ENCODE measurements at places on chromosomes 13 and 19.

- no peak for DNase-seq
Measured at GRCh38 chr13:27176470-27177410, 5.1 kb upstream of the USP12 start.

- no peak for DNase-seq
Measured at GRCh38 chr13:49584771-49585182, 581 bp downstream of the RCBTB1 start.

DNA sequence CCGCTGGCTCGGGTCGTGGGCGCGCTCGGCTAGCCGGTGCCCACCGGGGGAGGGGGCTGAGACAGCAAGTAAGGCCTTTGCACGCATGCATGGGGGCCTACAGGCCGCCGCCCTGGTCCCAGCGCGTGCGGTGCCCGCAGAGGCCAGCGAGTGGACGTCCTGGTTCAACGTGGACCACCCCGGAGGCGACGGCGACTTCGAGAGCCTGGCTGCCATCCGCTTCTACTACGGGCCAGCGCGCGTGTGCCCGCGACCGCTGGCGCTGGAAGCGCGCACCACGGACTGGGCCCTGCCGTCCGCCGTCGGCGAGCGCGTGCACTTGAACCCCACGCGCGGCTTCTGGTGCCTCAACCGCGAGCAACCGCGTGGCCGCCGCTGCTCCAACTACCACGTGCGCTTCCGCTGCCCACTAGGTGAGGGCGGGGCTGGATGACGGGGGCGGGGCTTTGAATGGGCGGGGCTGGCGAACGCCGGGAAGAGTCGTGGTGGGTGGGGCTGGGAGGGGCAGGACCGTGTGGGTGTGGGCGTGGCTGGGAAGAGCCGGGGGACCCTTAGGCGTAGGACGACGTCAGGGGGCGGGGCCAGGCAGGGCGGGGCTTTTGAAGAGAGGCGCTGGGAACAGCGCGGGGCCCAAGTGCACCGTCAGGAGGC, 2.1 kb downstream of the CILP2 start:
- DNase-seq: peak; percentile 34

DNA sequence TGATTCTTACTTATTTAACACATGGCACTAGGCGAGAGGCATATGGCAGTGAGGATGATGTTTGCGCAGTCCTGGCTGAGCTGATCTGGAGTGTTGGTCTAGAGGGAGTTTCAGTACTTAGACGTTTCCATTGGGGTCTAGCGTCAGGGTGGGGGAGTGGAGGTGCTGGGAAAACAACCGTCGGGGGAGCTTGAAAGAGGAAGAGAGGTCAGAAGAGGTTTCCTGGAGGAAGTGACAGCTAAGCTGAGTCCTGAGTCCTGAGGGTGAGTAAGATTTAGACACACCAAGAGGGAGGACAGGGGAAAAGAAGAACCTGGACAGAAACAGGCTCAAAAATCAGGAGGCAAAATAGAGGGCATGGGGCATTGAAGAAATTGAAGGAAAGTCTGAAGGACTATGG, 81.4 kb downstream of the ALOX5AP start:
- DNase-seq: no peak

- peak; percentile 13 for DNase-seq
Measured at GRCh38 chr19:41792513-41793413, 3.6 kb upstream of the CEACAM3 start.

DNA sequence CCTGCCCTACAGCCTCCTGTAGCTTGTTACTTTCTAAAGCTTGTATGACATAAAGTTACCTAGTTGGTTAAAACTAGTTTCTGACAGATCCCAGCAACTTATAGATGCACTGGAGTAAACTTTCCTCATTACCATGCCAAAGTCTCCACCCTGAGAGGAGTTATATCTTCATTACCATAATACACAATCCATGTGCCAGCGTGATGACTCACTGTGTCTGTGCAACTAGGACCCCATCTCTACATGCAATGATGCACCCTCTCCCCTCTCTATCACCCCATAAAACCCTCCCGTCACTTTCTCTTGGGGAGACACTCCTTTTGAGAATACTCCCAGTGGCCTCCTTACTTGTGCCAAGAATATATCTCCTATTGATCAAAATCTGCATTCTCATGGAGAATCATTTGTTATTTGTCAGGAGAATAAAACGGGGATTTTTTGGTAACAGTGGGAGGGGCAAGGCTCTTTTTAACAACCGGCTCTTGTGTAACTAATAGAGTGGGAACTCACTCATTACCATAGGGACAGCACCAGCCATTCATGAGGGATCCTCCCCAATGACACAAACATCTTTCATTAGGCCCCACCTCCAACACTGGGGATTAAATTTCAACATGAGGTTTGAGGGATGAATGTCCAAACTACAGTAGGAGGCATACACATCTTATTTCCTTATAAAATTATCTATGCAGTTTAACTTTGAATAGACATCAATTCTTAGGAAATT, 235.1 kb upstream of the ATXN8OS start:
- no peak for DNase-seq

DNA sequence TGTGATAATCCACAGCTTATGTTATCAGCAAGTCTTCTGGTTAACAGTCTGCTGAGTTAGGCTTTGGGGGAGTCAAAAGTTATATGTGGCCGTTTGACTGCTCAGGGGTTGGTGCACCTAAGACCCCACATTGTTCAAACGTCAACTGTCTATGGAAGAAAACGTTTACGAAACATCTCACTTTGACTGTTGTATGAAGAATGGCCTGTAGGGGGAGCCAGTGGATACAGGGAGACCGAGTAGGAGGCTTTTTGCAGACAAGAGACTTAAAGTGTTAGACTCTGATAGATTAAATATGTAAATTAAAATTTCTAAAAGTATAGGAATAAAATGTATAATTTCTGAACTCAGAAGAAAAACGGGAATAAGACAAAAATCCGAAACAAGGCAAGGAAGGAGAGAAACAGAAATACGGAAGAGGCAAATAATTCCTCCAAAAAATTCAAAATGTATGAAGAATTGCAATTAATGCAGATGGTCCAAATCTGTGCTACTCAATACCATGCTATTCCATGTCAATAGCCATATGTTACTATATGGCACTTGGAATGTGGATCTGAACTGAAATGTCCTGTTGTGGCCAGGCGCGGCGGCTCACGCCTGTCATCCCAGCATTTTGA, 37.8 kb downstream of the TNFSF14 start:
- DNase-seq: peak; percentile 44

DNA sequence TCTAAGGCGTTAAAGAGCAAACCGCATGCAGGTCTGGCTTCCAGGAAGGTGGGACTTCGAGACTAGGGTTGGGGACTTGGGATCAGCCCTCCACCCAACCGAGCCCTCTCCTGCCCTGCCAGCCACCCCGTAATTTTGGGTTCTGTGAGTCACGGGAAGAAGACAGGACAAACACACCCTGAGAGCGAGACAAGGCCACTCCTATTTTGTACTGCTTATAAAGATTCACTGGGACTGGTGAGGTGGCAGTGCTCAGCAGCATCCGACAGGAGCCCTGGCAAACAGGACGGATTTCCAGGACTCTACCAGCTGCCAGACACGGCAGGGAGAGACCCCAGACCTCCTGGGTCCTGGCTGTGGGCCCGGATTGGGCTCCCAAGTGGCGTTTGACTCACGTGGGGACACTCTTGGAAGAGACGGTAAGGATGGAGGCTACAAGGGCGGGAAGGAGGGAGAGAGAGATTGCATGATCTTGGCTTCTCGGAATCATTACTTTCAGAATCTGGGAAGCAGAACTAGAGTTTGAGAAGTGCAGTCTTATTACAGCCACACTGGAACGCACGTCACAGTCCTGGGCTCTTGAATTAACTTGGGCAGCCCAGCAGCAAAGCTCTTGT, at the start of gene C5AR2:
TSS of gene C5AR2 (plus strand) at position 245 of the 617 bp plus-strand sequence. CDS start 8,625 bp downstream, outside the sequence.
- no peak for DNase-seq

DNA sequence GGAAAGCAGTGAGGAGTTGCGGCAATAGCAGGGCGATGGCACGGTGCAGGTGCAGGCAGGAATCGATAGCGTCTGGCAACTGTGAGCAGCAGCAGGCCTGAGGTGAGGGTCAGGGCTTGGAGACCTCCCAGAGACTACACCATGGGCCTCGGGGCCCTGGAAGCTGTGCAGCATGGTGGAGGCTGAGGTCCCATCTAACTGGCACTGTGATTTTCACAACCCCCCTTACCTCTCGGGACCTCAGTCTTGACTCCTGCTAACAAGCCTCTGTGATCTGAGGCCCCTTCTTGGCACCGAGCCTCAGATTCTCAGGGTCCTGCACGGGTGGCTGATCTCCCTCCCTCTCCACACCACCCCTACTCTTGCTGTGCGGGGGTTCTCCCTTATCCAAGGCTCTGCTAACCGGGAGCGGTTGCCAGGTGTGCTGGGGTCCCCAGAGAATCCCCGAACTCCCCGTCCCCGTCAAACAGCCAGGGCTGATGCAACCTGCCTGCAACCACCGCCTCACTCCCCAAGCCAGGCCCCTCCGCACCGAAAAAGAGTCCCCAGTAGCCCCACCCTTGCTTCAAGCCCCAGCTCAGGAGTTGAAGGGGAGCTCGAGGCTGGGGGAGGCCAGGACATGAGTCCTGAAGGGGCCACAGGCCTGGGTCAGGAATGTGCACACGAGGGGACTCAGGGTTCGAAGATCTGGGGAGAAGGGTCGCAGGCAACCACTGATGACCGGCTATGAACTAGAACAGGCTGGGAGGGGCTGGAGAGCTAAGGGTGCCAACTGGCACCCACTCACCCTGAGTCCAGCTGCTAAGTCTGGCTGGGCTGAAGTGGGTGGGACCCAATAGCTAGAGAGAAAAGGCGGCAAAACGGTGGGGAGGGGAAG, 4.8 kb upstream of the ATF5 start:
- no peak for DNase-seq

GRCh38 chr19:49387936-49388372, at the start of gene KASH5:
TSS of gene KASH5 (plus strand) at chr19:49388249. CDS start at chr19:49390884, 2,635 bp downstream.
- DNase-seq: peak; percentile 73

DNA sequence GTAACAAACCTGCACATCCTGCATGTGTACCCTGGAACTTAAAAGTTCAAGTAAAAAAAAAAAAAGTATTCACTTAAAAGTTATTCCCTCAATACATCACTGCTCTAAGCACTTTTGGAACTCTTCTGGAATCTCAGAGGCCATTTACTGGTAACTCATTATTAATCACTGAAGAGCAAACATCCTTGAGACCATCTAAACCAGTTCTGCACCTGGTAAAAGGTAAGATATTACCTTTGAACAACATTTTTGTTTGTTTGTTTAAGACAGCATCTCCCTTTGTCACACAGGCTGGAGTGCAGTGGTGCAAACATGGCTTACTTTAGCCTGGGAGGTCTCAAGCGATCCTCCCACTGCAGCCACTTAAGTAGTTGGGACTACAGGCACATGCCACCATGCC, 16.7 kb downstream of the UGGT2 start:
- no peak for DNase-seq

- DNase-seq: no peak
Measured at GRCh38 chr13:101211261-101211660, 205.0 kb downstream of the NALCN start.

- no peak for DNase-seq
Measured at GRCh38 chr19:13526552-13526951, 20.3 kb upstream of the CACNA1A start.

- no peak for DNase-seq
Measured at GRCh38 chr13:83633746-83634145, 248.5 kb downstream of the SLITRK1 start.

- DNase-seq: no peak
Measured at GRCh38 chr13:111482126-111482525, 161.7 kb downstream of the TEX29 start.

- DNase-seq: peak; percentile 49
Measured at GRCh38 chr13:109784590-109785140, 1.7 kb downstream of the IRS2 start.

GRCh38 chr13:92734068-92734467, 492.5 kb upstream of the GPC6 start:
- DNase-seq: no peak

- DNase-seq: no peak
Measured at GRCh38 chr13:74597526-74597925, 463.3 kb upstream of the KLF12 start.

- DNase-seq: no peak
Measured at GRCh38 chr19:43306097-43306496, 36.8 kb upstream of the PSG9 start.

- no peak for DNase-seq
Measured at GRCh38 chr19:7545904-7546303, 10.4 kb downstream of the PNPLA6 start.

- DNase-seq: no peak
Measured at GRCh38 chr13:94520001-94520400, 40.5 kb upstream of the DCT start.

- no peak for DNase-seq
Measured at GRCh38 chr13:95479731-95480130, 72.8 kb upstream of the CLDN10 start.
